ENCODE measurements at places on chromosomes 13 and 19. TPM values are rescaled to one million over a fixed set of nuclear protein-coding genes. Genes with fewer than 3 reads are reported as not detected.

Gene TEX26
- total RNA-seq = 2.3 TPM

DNA sequence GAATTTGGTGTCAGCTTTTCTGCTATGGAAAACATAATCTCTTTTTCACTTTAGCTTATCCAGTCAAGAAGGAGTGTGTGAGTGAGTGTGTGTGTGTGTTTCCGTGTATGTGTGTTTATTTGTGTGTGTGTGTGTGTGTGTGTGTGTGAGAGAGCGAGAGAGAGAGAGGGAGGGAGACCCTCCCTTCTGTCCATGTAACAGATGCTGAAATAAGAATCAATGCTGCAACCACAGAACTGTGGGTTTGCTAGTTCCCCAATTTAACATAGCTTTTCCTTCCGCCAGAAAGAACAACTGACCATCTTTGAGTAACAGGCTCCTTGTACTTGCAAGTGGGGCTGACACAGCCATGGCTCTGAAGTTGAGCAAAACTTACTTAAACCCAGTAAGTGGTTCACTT, 5.2 kb downstream of the LCP1 start:
- DNase-seq = no peak

Gene SLC5A5
- 1.9 TPM for total RNA-seq

DNA sequence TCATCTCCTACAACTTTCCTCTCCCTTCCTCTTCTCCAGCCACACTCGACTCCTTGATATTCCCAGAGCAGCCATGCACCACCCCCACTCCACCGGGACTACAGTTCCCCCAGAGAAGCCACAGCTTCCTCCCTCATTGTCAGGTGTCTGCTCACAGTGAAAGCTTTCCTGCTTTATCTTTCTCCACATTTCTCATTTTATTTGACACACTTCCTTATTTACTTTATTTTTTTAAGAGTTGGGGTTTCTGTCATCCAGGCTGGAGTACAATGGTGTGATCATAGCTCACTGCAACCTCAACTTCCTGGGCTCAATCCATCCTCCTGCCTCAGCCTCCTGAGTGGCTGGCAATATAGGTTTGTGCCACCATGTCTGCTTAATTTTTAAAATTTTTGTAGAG, 464.6 kb downstream of the MYO16 start:
- DNase-seq = no peak

GRCh38 chr19:44753932-44754749, 5.6 kb downstream of the BCL3 start:
- peak; percentile 23 for DNase-seq

- DNase-seq = no peak
Observed at GRCh38 chr19:8336660-8337059, 6.4 kb downstream of the KANK3 start.

Gene ELANE
- not detected for total RNA-seq

Gene KLK4
- not detected for total RNA-seq

Measured in occipital lobe (tissue), 3 donors.